Epithelial cell of proximal tubule (primary cell): ENCODE measurements at places on chromosomes 3 and 15.

GRCh38 chr15:44035781-44036699, 159.0 kb downstream of the FRMD5 start:
- no peak for DNase-seq

- no peak for DNase-seq
These were observed 26.0 kb downstream of the PPCDC start for GRCh38 chr15:75049392-75049791.

- no peak for DNase-seq
These were observed 16.1 kb upstream of the ONECUT1 start for GRCh38 chr15:52806284-52806655.

DNA sequence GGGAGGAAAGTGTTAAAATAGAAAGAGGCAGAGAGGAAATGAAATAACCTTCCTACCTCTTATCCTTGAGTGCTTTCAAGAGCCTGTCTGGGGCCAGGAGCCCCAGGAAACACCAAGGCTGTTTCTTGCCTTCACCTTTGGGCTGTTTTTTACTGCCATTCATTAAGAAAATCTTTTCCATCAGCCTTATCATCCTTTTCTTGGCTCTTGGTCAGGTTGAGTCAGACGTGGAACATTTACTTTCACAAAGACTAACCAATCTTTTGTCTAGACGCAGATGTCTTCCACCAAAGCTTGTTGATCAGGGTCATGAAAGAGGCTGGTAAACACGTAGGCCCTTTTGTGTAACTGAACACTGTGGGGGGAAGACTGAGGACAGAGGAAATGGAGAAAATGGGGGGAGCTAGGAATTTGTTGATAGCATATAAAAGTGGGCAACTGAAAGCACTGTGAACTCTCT, 151.0 kb upstream of the THBS1 start:
- DNase-seq: peak; percentile 7

- DNase-seq: no peak
These were observed 105.6 kb downstream of the OXSM start for GRCh38 chr3:25895443-25895842.

- no peak for DNase-seq
These were observed 64.5 kb downstream of the CERS3 start for GRCh38 chr15:100464256-100464655.
